Right kidney (tissue), 9 donors: ENCODE measurements at places on chromosomes 4 and X.

- no peak for DNase-seq
These were observed 122.5 kb downstream of the IRF2 start for GRCh38 chr4:184351560-184352451.

GRCh38 chrX:100748108-100748507 lies 16.2 kb upstream of the SYTL4 start:
- DNase-seq: no peak

- DNase-seq: no peak
These were observed 24.1 kb upstream of the MRFAP1 start for GRCh38 chr4:6616087-6616995.

GRCh38 chrX:15547356-15547755 lies 46.7 kb downstream of the BMX start:
- DNase-seq: no peak

DNA sequence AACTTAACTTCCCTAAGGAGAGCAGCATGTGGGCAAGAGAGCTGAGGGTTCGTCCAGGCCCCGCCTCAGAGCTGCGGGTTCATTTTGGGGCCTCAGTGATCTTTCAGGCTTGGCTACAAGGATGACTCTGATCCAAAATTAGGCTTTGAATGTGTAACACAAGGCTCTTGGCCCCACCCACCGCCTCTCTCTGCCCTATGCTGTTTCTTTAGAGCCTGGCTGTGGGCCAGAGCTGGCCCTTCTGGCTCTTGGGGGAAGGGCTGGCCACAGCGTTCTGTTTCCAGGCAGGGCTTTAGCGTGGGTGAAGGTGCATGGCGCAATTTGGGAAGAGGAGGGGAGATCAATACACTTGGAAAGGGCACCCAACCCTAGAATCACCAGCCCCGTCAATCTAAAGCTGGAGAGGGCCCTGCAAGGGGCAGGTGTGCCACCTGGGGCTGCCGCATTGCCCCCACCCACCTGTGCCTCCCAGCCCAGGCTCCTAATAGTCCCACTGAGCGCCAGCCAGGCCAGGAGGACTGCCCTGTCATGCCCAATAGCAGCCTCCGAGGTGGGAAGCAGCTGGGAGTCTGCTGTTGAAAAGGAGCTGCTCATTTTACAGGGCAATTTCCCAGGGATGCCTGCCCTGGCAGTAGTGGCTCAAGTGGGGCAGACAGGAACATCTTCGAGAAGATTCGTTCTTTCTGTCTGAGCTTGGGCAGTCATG lies 84.5 kb upstream of the MAML3 start:
- DNase-seq: peak; percentile 41
